Mesothelial cell of epicardium (in vitro differentiated cells): ENCODE measurements at places on chromosomes 6 and 20. TPM values are rescaled to one million over a fixed set of nuclear protein-coding genes. Genes with fewer than 3 reads are reported as not detected.
A peak's percentile ranks its signal among the peaks of the same experiment; 100 is the strongest.

GRCh38 chr6:166720856-166721255, 93.8 kb upstream of the RPS6KA2 start:
- H3K4me1 ChIP-seq: peaks cover 13% of the 10 kb centered on the region
- no peaks in the 10 kb centered on the region for H3K36me3 ChIP-seq
- H3K27ac ChIP-seq: no peak overlapping the region
- DNase-seq: no peak
- peaks cover 21% of the 10 kb centered on the region for H3K27me3 ChIP-seq

DNA sequence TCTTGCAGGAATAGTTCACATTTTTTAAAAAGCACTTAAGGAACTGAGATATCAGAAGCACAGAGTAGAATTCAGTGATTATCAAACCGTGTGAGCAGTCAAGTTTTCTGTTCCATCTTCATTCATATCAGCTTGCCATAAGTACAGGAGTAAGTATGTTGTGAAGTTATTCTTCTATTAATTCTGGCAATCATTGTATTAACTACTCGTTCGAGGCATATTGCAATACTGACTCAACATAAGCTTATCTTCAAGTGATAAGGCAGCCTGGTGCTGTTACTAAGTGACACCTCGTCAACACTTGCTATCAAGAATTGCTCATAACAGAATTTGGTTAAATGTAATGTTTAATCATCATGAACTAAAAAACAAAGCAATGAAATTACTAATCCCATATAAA, 75.7 kb upstream of the SNX9 start:
- H3K36me3 ChIP-seq: no peaks in the 10 kb centered on the region
- H3K27me3 ChIP-seq: no peaks in the 10 kb centered on the region
- no peak for DNase-seq
- no peaks in the 10 kb centered on the region for H3K4me1 ChIP-seq
- H3K4me3 ChIP-seq: no peak overlapping the region
- H3K27ac ChIP-seq: no peak overlapping the region

DNA sequence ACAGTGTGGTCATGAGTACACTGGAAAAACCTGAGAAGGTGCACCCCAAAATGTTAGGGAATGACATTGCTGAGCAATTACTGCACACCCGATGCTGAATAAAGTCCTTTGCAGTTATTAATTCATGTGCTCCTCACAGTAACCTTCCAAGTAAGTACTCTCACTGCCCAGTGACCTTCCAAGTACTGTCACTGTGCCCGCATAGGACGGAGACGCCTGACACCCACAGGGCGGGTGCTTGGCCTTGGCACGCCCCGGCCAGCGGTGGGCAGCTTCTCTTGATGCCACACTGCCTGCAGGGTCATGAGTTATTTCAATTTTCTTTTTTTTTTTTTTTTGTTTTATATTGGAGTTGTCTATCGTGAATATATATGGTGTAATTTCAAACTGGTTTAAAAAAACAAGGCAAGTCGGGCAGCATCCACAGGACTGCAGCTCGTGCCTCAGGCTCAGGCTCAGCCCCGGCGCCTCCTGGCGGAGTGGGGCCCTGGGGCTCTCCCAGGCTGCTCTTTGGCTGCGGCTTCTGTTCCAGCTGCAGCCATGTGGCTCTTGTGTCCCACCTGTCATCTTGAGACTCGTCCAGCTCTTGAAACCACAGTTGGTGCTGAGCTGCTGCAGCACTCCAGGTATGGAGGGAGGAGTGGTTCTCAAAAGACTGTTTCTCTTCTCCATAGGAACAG, 27.0 kb downstream of the PNLDC1 start:
- H3K36me3 ChIP-seq: no peaks in the 10 kb centered on the region
- H3K27ac ChIP-seq: no peak overlapping the region
- H3K27me3 ChIP-seq: no peaks in the 10 kb centered on the region
- peaks cover 11% of the 10 kb centered on the region for H3K4me1 ChIP-seq

GRCh38 chr6:145630598-145630997, 104.7 kb downstream of the EPM2A start:
- DNase-seq: no peak
- H3K4me3 ChIP-seq: no peak overlapping the region
- no peak overlapping the region for H3K27ac ChIP-seq
- H3K4me1 ChIP-seq: peaks cover 5% of the 10 kb centered on the region
- peaks cover 2% of the 10 kb centered on the region for H3K27me3 ChIP-seq

- H3K4me1 ChIP-seq: peaks cover 50% of the 10 kb centered on the region
- H3K27ac ChIP-seq: peak overlapping the region; percentile 72
- H3K27me3 ChIP-seq: no peaks in the 10 kb centered on the region
- DNase-seq: no peak
- H3K36me3 ChIP-seq: peaks cover 10% of the 10 kb centered on the region
Measured at GRCh38 chr20:51526106-51526470, 16.4 kb downstream of the NFATC2 start.

GRCh38 chr6:17856306-17856705, 131.1 kb downstream of the KIF13A start:
- H3K36me3 ChIP-seq: peaks cover 2% of the 10 kb centered on the region
- H3K4me3 ChIP-seq: no peak overlapping the region
- H3K27me3 ChIP-seq: no peaks in the 10 kb centered on the region

DNA sequence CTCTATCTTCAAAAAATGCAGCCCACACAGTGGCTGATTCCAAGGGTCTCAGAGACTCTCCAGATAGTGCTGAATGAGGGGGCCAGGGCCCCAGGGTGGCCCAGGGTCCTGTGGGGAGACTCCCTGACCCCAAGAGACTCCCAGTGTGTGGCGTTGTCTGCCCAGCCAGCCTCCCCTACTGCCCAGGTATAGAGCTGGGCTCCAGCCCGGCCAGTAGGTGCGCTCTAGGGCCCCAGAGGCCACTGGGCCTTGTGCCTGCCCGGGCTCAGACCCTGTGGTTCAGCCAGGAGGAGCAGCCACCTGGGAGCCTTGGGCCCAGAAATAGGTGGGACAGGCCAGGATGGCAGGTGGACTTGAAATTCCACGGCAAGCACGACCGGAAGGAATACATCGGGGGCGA, 30.3 kb upstream of the GATA5 start:
- no peaks in the 10 kb centered on the region for H3K36me3 ChIP-seq
- DNase-seq: no peak
- no peaks in the 10 kb centered on the region for H3K27me3 ChIP-seq
- H3K27ac ChIP-seq: no peak overlapping the region

GRCh38 chr6:4896401-4896800, 107.4 kb downstream of the RPP40 start:
- no peaks in the 10 kb centered on the region for H3K27me3 ChIP-seq
- H3K27ac ChIP-seq: no peak overlapping the region
- peaks cover 4% of the 10 kb centered on the region for H3K4me1 ChIP-seq
- H3K4me3 ChIP-seq: no peak overlapping the region

- H3K36me3 ChIP-seq: peaks cover 52% of the 10 kb centered on the region
- no peak overlapping the region for H3K4me3 ChIP-seq
- peaks cover 5% of the 10 kb centered on the region for H3K4me1 ChIP-seq
Measured at GRCh38 chr20:32429343-32429742, 71.2 kb downstream of the ASXL1 start.

DNA sequence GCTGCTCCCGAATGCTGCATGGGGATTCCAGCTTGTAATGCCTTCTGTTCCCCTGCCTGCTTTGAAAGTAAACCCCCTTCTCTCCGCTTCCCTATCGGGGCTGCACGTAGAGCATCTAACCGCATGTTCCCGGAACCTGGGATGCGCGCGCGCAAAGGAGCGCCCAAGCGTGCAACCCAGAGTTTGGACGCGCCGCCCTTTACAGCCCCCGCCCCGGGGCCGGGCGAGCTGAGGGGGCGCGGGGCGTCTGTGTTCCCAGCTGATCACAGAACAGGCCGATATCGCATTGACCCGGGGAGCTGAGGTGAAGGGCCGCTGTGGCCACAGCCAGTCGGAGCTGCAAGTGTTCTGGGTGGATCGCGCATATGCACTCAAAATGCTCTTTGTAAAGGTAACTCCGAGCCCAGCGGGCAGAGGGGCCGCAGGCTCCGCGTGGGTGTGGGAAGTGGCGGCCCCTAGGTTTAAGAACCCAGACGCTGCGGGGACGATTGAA, 1.4 kb downstream of the LAMP5 start:
- H3K4me3 ChIP-seq: peak overlapping the region; percentile 60
- no peak overlapping the region for H3K27ac ChIP-seq
- H3K4me1 ChIP-seq: peaks cover 24% of the 10 kb centered on the region
- H3K36me3 ChIP-seq: no peaks in the 10 kb centered on the region
- H3K27me3 ChIP-seq: peaks cover 99% of the 10 kb centered on the region
- no peak for DNase-seq

GRCh38 chr20:61304750-61305149, 52.7 kb downstream of the CDH4 start:
- H3K4me1 ChIP-seq: no peaks in the 10 kb centered on the region
- H3K27me3 ChIP-seq: peaks cover 9% of the 10 kb centered on the region
- H3K36me3 ChIP-seq: no peaks in the 10 kb centered on the region
- DNase-seq: no peak
- H3K4me3 ChIP-seq: no peak overlapping the region
- no peak overlapping the region for H3K27ac ChIP-seq

GRCh38 chr20:59650418-59650817, 46.1 kb downstream of the PHACTR3 start:
- no peak overlapping the region for H3K4me3 ChIP-seq
- H3K27me3 ChIP-seq: no peaks in the 10 kb centered on the region
- no peak overlapping the region for H3K27ac ChIP-seq
- no peaks in the 10 kb centered on the region for H3K36me3 ChIP-seq
- no peaks in the 10 kb centered on the region for H3K4me1 ChIP-seq
- no peak for DNase-seq

DNA sequence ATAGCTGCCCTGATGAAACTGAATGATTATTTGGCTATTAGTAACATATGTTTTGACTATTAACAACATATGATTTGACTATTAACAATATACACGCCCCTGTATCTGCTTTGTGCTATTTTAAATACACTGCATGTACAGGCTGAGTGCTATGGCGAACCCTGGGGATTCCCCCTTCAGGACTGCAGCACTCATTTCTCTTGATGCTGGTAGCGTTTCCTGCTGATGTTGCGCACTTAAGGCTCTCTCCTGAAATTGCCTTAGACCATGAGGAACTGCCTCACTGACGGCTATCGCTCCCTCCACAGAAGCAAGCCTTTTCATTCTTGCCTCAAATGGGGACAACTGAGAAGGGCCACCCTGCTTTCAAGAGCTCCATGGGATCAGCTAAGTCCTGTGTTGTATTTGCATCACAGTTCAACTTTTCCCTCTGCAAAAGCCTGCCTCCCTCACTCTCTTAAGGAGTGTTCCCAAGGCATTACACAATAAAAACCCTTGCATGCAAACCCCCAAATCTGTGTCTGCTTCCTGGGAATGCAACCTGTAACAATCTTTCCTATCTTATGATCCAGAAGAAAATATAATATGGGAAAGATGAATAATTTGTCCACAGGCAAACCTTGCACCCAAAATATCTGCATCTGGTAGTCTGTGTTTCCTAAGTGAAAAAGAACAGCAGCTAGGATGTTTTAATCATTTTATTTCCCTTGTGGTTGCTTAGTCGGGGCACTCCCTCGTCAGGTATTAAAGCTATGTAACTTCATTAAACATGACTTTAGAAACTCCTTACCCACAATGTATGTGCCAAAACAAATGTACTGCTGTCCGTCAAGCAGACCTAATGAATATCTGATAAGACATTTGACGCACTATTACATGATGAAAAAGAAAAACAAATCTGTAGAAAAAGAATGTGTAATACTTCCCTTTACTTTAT, 456.4 kb downstream of the COL12A1 start:
- H3K27me3 ChIP-seq: peaks cover 19% of the 10 kb centered on the region
- no peak for DNase-seq
- no peak overlapping the region for H3K4me3 ChIP-seq
- H3K4me1 ChIP-seq: peaks cover 4% of the 10 kb centered on the region

DNA sequence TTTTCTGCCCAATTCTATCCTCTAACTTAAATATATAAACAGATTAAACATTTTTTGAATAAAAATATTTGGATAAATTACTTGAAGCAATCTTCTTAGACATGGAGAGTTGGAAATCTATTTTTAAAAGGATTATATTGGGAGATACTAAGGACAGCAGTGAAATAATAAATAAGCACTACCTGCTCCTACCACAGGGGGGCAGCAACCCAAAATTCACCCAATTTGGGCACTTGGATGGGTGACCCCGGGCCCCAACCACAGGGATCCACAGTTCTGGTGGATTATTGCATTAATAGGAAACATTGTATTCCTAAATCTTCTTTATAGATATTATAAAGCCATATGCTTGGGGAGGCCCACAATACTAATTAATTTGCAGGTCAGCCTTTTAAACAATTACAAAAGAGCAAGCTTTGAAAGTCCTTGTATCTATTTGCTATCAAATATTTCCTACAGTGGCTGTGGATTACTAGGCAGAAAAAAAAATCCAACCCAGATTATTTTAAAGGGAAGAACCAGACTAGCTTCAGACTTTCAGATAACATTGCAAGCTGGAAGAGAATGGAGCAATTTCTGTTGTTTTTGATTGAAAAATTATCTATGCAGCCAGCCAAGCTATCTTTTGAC, 66.4 kb upstream of the PDE10A start:
- H3K36me3 ChIP-seq: no peaks in the 10 kb centered on the region
- no peak overlapping the region for H3K4me3 ChIP-seq
- no peak overlapping the region for H3K27ac ChIP-seq

DNA sequence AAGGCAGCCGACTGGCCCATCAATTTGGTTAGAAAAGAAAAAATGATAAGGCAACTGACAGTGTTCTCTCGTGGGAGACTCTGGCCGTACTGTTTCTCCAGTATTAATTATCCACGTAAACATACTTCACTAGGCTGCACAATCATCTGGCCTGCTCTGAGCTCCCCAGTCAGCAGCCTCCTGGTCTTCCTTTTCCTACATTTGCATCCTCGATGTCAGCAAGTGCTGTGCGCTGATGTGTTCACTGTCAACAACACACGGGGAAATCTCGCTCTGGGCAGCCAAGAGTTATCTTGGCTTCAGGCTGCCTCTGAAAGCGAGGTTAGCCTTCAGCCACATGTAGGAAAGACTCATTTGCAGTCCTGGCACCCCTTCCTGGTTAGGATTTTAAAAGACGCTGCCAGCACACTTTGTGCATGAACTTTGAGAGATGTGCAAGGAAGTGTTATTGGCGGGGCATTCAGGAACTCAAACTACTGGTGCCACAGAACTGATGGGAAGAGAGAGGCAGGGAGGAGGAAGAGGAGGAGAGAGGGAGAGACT, 460.5 kb upstream of the ARID1B start:
- peaks cover 4% of the 10 kb centered on the region for H3K27me3 ChIP-seq
- no peaks in the 10 kb centered on the region for H3K36me3 ChIP-seq
- no peak overlapping the region for H3K4me3 ChIP-seq
- DNase-seq: no peak
- peaks cover 3% of the 10 kb centered on the region for H3K4me1 ChIP-seq

DNA sequence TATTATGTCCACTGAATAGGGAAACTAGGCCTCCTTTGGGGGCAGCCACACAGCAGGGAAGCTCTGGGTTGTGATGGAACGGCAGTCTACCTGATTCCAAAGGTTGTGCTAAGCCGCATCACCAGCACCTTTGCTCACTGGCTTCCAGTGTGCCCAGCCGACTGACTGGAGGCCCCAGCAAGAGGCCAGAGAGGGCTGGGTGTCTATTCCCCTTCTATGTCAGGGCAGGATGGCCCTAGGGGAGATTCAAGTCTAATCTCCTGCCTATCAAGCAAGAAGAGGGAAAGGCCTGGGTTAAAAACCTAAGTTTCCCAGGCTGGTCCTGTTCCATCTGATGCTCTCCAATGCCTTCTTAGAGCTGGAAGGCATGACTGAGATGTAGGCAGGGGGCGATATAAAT, 53.6 kb downstream of the JPH2 start:
- no peaks in the 10 kb centered on the region for H3K27me3 ChIP-seq
- no peak overlapping the region for H3K4me3 ChIP-seq
- no peak for DNase-seq
- no peaks in the 10 kb centered on the region for H3K36me3 ChIP-seq

The ADGRF4 gene
- 1.1 to 1.3 TPM (median 1.2 TPM) in 3 replicates for total RNA-seq

The TMEM74B gene
- total RNA-seq: 0.85 to 1.1 TPM (median 0.95 TPM) in 3 replicates

The FOXQ1 gene
- total RNA-seq: 0.20 to 0.53 TPM (median 0.41 TPM) in 3 replicates

The SIGLEC1 gene
- total RNA-seq: 0.04 TPM in 1 of 3 replicates, not detected in the others

The ATP9A gene
- 77.1 to 80.0 TPM (median 79.1 TPM) in 3 replicates for total RNA-seq
